Activated naive CD4-positive, alpha-beta T cell treated with anti-CD3 and anti-CD28 coated beads, Interleukin-2, amount 50 U/mL, for 72 hours (primary cell): ENCODE measurements at places on chromosomes 1 and 21.

- no peak for DNase-seq
Measured at GRCh38 chr1:215748431-215748830, 181.3 kb downstream of the KCTD3 start.

GRCh38 chr1:45326627-45327623 is at the start of gene HPDL:
Gene HPDL, plus strand, starts transcription at chr1:45326895. Its CDS starts 254 bp downstream, at chr1:45327149.
- DNase-seq: no peak

DNA sequence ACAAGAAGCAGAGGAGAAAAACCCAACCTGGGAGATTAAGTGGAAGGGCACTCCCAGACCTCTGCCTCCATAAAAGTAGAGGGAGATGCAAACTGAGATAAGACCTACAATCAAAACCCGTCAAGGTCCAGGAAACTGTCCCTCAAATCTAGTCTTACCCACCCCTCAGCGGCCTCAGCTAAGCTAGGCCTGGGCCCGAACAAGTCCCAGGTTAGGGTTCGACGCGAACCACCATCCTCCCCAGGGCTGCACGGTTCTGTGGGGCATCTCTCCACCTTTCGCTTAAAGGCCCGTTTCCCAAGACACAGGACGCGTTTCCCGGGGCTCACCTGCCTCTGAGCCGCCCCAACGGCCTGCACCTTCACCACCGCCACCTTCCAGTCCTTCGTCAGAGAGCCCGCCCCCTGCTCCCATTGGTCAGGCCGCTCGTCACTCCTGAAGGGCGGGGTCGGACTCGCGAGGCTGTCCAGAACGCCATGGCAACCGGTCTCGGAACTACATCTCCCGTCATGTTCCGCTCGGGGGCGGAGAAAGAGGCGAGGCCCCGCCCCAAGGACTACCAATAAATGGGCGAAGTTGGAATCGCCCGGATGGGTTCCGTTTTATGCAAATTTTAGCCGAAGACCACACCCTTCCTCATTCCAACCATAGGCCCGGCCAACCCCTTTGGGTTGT is at the start of gene CRYZL1:
CRYZL1 (minus strand) TSS at position 390 of the 675 bp plus-strand sequence. CDS start 10,190 bp downstream, outside the sequence.
- DNase-seq: peak; percentile 100

DNA sequence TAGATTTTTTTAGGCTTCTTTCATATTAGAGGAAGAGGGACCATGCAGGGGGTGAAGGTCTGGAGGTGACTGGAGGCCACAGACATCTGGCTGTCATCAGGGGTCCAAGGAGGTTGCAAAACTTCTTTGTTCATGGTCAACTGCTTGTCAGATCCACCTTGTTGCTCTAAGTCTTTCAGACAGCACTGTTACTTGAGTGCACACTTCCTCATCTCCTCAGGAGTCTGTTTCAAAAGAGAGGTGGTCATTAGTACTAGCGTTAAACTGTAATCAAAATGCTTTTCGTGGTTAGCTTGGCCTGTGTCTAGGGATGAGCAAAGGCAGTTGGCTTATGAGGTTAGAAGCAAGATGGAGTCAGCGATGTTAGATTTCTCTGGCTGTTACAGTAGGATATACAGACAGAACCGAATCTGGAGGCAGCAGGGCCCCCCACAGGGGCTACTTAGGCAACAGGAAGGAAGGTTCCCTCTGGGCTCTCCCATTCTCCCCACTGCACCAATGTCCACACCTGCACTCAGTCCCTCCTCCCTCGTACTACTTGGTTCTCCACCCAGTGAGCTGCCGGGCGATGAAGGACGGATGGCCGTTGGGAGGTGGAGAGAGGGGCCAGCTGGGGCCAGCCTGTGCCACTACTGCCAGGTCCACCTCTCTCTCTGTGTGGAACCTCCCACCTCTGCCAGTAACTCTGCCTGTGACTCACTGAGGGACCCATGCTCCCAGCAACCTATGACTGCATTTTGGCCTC is 57.2 kb downstream of the TOR1AIP2 start:
- DNase-seq: no peak

DNA sequence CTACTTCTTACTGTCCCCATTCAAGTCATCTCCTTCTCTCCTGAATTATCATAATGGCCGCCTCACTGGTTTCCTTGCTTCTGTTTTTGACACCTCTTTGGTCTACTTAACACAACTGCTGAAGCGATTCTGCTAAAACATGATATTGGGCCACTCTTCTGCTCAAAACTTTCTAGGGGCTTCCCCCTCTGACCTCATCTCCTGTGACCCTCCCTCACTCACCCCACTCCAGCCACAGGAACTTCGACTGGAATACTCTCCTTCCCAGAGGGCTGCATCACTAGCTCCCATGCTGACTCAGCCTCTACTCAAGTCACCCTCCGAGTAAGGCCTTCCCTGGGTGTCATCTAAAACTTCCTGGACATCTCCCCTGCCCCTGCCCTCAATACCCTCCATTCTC is 35.7 kb downstream of the NRIP1 start:
- DNase-seq: no peak

DNA sequence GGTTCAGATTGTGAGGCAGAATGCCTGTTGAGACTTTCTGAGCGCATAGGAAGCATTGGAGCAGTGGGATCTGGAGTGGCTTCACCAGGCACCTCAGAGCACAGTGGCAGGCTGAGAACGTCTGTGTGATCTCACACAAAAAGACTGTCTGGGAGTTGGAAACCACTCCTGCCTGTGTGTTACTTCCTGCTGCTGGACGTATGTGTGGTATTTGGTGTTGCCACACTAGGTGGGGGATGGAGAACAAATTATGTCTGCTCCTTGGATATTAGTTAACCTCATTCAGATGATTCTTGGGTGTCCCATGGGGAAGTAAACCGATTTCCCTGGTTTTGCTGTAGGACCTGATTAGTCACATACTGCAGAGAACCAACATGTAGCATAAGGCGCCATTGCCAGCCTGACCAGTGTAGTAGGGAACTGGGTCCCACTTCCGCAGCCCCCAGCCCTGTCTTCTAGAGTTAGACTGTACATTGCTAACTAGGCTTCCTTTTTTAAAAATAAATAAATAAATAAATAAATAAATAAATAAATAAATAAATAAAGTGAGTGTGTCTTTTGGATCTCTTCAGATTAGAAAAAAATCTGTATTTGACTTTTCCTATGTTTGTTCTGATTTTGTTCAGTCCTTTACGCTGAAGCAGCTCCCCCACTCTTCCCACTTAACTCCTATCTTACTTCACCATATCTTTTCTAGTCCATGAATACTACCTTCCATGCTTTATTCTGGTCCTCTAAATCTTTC is 26.9 kb downstream of the UCK2 start:
- DNase-seq: no peak

DNA sequence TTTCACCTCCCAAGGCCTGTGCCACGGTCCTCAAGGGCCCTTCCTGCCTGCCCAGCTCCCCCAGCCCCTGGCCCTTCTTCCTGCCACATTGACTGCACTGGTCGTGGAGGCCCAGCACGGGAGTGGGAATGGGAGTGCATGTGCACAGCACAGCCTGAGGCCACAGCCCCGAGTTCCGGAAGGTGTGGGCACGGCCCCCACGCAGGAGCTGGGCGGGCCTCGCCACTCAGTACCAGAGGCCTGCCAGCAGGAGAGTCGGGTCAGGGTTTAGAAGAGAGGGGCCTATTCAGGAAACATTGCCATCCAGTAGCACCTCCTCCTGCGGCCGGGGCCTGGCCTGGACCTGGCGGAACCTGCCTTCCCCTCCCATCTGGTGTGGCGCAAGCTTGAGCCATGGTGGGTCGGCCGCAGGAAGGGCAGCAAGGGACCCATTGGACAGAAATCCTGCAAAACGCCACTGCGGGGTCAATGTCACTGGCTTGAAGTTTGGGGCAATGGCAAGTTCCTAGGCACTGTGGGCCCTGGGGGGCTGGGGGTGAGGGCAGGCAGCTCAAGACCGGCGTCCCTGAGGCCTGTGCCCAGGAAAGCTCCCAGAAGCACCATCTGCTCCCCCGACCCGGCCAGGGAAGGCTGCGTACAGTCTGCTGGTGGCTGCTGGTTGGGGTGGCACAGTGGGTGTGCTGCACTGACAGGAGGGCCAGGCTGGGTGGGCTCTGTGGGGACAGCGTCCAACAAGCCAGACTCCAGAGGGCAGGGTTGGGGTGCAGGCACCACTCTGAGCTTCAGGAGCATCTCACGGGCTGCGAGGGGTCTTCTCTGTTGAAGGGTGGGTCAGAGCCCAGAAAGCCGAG is 1.8 kb upstream of the TMEM52 start:
- DNase-seq: no peak
